ENCODE measurements at places on chromosomes 16 and 17.

DNA sequence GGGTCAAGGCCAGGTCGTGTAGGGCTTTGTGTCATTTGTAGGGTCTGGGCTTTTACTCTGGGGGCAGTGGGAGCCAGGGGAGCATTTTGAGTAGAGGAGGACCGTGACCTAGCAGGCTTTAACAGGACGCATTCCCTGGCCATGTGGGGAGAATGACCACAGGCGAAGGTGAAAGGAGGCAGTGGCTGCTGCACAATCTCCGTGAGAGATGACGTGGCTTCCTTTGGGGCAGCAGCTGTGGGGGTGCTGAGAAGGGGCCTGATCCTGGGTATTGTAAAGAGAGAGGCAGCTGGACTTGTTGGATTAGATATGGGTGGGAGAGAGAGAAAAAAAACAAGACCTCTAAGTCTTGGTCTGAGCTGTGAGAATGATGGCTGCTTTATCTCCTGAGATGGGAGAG lies 46.0 kb downstream of the KATNIP start:
- no peak for DNase-seq

DNA sequence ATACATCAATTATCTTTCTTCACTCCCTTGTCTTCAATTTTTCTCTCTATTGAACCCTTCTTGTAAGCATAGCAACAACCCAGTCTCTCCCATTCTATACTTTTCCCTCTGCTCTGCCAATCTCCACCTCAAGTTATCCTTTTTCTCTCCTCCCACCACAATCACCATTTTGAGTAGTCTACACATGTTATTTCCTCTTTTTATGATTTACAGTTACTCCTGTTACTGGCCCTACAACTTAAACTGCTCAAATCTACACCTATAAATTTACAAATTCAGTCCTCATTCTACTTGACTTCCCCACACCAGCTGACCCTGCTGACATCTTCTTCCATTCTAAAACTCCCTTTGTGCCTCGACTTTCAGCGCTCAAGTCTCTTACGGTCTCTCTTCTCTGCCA lies 84.6 kb downstream of the SPAG9 start:
- no peak for DNase-seq

GRCh38 chr17:79829004-79829403 lies 10.2 kb downstream of the CBX4 start:
- no peak for DNase-seq

DNA sequence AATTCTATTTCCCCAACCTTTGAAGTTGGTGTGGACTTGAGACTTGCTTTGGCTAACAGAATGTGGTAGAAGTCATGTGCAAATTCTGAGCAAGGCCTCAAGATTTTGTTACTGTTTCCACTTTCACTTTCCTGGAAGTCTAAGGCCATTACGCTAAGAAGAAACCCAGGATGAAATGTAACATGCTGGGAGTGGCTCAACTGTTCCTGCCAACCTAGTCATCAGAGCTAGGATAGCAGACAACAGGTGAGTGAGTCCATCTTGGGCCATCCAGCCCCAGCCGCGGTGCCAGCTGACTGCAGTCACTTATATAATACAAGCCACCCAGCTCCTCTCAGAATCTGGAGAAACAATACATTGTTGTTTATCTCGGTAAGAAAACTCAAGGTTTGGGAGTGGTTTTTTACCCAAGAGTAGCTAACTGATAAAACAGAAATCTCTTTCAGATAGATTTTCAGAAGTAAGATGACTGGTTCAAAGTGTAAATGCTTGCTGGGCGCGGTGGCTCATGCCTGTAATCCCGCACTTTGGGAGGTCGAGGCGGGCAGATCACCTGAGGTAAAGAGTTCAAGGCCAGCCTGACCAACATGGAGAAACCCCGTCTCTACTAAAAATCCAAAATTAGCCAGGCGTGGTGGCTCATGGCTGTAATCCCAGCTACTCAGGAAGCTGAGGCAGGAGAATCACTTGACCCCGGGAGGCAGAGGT lies 10.7 kb upstream of the STX4 start:
- DNase-seq = no peak

DNA sequence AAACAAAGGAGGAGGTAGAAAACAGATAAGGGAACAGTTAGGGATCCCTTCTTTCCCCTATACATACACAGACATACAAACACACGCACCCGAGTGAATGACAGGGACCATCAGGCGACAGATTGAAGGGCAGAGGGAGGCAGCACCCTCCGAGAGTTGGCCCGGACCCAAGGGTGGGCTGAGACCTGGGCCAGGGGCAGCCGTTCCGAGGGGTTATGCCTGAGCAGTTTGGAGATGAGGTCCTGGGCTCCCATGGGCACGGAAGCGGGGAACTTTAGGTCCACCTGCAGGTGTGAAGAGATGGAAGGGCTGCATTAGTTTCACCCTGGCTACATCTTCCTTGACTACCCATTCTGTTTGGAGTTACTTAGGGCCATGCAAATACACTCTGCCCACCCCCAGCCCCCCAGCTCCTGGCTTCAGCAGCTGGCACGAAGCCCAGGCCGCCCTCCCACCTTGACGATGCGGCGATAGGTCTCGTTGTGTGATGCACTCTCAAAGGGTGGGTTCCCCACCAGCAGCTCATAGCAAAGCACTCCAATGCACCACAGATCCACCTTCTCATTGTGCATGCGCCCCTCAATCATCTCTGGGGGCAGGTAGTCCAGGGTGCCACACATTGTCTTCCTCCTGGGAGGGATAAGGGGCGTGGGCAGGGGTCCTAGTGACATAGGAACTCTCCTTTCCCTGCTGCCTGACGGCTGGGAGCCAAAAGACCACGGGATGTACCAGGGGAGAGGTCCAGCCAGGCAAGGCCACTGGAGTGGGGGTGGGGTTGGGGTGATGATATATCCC lies 5.4 kb downstream of the AURKB start:
- no peak for DNase-seq

DNA sequence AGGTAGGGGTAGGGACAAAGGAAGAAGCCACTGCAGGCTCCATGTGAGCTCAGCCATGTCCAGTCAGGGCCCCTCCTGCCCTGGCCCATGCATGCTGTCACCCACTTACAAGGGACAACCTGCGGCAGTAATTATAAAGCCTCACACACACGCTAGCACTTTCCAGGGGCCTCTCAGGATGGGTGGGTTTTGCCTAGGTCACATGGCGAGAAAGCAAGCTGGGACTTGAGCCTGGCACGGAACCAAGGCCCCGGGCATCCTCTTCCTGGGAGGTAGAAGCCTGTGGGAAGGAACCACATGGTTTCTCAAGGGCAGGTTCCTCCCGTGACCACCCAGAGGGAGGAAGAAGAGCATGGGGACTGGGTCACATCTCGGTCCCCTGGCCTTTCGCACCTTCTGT lies 7.0 kb downstream of the ZNF319 start:
- no peak for DNase-seq
